ENCODE measurements at places on chromosomes 3 and 15. TPM values are rescaled to one million over a fixed set of nuclear protein-coding genes. Genes with fewer than 3 reads are reported as not detected.

LIPH gene
- 5.1 TPM for total RNA-seq

CGNL1 gene
- 0.72 TPM for total RNA-seq

IL17RE gene
- total RNA-seq: 1.4 TPM

MED12L gene
- total RNA-seq: 0.23 TPM

THOC7 gene
- 62.1 TPM for total RNA-seq

PRSS50 gene
- total RNA-seq: not detected

GPR62 gene
- total RNA-seq: not detected

SPATA12 gene
- total RNA-seq: 0.62 TPM

TGM4 gene
- 0.07 TPM for total RNA-seq

CXCR6 gene
- not detected for total RNA-seq

LTK gene
- total RNA-seq: not detected

GHSR gene
- not detected for total RNA-seq

PP2D1 gene
- total RNA-seq: not detected

TUSC7 gene
- total RNA-seq: not detected

ECE2 gene
- total RNA-seq: not detected

CNTN4 gene
- not detected for total RNA-seq

PGBD4 gene
- total RNA-seq: 1.6 TPM

WNT5A gene
- total RNA-seq: 1.0 TPM

ZIC1 gene
- total RNA-seq: 0.02 TPM

SEMA6D gene
- total RNA-seq: not detected

CEMIP gene
- 1.3 TPM for total RNA-seq
